ENCODE measurements at places on chromosomes 6 and 20. TPM values are rescaled to one million over a fixed set of nuclear protein-coding genes. Genes with fewer than 3 reads are reported as not detected.

GRCh38 chr6:116475141-116475540, 14.0 kb downstream of the CALHM6 start:
- DNase-seq, result no peak

DNA sequence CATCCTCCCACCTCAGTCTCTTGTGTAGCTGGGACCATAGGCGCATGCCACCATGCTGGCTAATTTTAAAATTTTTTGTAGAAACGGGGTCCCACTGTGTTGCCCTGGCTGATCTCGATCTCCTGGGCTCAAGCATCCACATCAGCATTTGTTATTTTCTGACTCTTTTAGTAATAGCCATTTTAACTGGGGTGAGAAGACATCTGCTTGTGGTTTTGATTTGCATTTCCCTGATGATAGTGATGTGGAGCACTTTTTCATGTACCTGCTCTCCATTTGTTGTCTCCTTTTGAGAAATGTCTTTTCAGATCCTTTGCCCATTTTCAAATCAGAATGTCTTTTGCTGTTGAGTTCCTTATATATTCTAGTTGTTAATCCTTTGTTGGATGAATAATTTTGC, 22.2 kb upstream of the TULP4 start:
- DNase-seq, result no peak

DNA sequence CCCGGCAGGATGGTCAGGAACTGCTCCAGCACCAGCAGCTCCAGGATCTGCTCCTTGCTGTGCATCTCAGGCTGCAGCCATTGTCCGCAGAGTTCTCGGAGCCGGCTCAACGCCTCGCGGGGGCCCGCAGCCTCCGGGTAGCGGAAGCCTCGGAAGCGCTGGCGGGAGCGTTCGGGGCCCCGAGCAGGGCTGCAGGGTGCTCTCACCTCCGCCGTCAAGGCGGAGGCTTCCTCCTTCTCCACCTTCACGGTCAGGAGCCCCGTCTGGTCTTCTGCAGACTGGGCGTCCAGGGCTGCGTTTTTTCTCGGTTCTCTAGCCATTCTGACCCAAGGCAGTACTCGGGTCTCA, 434 bp downstream of the ZKSCAN4 start:
- DNase-seq, result peak; percentile 89

- DNase-seq, result no peak
Observed at GRCh38 chr6:18213439-18213838, 50.9 kb downstream of the DEK start.

GRCh38 chr20:46343348-46343974, 35.2 kb upstream of the CDH22 start:
- no peak for DNase-seq

GRCh38 chr6:82270881-82271635, 23.5 kb upstream of the IBTK start:
- no peak for DNase-seq

- DNase-seq, result no peak
Observed at GRCh38 chr6:2556761-2557160, 194.0 kb downstream of the MYLK4 start.

DNA sequence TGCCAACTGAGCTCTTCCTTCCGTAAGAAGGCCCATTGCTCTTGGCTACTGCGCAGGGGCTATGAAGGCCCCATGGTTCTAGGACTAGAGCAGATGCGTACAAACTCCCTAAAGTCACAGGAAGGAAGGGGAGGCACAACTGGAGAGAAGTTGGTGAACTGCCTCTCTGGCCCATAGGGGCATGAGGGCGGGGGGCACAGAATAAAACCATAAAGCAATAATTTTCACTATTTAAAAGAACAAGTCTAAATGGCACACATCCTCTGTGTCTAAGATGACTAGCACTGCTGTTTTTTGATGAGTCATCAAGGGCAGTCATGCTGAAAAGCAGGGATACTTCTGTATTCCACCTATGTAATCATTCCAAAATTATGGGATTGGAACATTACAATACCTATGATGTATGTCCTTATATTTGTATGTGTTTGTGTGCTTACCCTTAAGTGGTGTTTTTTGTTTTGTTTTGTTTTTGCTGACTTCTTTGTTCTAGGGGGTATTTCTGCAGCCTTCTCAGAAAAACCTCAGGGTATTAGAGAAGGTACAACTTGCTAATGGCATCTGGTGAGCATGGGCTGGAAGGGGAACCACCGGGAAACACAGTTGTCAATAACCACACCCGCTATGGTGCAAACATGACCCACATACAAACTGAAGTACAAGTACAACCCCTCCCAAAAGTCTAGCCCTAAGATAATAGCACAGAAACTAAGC, 36.9 kb downstream of the B4GALT5 start:
- no peak for DNase-seq

DNA sequence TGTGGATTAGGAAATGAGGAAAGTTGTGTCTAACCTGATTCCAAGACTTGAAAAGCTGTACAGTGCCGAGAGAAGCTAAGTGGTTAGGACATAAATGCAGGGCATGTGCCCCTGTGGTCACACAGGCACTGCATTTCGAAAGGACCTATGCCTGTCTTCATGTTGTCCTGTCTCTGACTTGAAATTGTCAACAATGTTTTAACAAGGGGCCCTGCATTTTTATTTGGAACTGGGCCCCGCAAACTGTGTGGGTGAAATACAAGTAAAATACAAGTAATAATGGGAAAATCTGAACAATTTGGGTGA, 38.8 kb downstream of the MRS2 start:
- no peak for DNase-seq

- no peak for DNase-seq
Observed at GRCh38 chr6:22102671-22103070, 194.2 kb downstream of the PRL start.

- no peak for DNase-seq
Observed at GRCh38 chr6:163958646-163959045, 544.1 kb downstream of the QKI start.

DNA sequence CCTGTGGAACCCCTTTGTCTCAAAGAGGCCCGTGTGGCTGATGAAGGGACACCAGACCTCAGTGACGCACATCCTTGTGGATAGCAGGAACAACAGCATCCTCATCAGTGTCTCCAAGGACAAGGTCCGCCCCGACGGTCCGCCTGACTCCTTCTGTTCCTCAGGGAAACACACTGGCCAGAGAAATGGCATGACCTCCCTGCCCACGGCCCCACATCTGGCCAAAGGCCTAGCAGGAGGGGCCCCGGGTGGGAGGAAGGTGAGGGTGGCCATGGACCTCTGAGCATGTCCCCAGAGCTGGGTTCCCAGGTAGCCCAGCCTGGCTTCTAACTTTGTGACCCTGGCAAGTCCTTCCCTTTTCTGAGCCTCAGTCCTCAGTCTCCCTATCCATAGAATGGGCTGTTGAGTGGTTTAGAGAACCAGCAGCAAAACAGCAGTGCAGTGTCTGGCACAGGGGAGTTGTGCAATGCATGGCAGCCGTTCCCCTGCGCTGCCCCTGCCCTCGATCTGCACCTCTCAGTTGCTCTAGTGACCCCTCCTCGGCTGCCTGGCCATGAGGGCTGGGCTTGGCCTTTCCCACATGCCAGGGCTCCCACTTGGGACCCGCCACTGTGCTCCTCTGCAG, 48.3 kb downstream of the EFCAB8 start:
- peak; percentile 51 for DNase-seq

DNA sequence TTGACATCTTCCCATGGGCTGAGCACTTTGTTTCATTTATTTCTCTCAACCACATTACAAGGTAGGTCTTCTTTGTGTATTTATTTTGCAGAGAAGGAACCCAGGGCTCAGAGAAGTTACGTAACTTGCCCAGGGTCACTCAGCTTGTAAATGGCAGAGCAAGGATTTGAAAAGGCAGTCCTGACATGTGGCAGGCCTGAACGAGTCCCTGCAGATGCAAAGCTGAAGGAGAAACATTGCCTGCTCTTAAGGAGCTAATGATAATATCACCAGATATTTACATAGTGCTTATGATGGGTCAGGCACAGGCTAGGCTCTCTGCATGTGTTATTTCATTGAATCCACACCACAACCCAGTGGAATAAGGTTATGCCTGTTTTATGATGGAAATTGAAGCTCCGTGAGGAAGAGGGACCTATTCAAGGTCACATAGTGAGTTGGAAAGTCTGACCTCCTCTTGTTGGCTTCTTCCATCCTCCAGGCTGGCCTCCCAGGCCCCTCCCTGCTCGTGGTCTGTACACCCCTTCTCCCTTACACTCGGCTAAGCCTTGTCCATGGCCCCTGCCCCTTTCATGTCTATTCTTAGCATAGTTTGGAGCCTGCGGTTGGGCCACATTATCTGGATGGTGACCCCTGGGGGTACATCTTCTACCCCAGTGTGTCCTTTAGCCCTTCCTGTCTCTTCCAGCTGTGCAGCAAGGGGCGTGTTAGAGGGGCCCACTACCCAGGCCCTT, 12.5 kb downstream of the MYH7B start:
- DNase-seq, result no peak

GRCh38 chr6:17107863-17108262, 6.0 kb downstream of the STMND1 start:
- DNase-seq, result no peak

Gene DDX43
- 1.5 TPM for total RNA-seq

Gene TRIM31
- not detected for total RNA-seq

Gene TFAP2A
- total RNA-seq, result not detected

Gene MTCH1
- total RNA-seq, result 135 TPM

Gene MUC22
- total RNA-seq, result not detected

Gene MYL9
- total RNA-seq, result 86.3 TPM

Gene SPAG4
- 23.9 TPM for total RNA-seq

Gene SAPCD1
- 6.4 TPM for total RNA-seq

Gene BPIFA2
- total RNA-seq, result not detected

Gene ID4
- total RNA-seq, result 24.3 TPM

Data from spleen (tissue), 13 donors.